ENCODE measurements at places on chromosomes 7 and 10.

- no peak for DNase-seq
Measured at GRCh38 chr7:31796375-31796774, 109.4 kb downstream of the PPP1R17 start.

- DNase-seq, result no peak
Measured at GRCh38 chr7:6536262-6537260, 14.7 kb downstream of the GRID2IP start.

DNA sequence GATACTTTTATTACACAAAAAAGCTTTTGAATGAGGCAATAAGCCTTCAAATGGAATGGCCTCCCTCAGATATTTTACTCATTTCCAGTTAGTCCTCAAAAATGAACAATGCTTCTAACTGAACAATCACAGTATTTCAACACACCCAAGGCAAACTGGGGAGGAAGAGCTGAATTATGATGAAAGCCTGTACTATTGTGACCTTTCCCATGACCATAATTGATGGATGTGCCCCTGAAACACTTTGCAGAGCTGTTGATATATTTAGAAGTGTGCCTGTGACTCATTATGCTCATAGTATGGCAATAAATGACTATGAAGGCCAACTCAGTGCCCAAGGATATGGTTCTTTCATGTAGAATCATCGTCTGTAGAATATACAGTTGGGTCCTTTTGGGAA is 248.1 kb downstream of the AHR start:
- DNase-seq, result no peak

- no peak for DNase-seq
Measured at GRCh38 chr7:10237306-10237705, 736.4 kb upstream of the PHF14 start.

DNA sequence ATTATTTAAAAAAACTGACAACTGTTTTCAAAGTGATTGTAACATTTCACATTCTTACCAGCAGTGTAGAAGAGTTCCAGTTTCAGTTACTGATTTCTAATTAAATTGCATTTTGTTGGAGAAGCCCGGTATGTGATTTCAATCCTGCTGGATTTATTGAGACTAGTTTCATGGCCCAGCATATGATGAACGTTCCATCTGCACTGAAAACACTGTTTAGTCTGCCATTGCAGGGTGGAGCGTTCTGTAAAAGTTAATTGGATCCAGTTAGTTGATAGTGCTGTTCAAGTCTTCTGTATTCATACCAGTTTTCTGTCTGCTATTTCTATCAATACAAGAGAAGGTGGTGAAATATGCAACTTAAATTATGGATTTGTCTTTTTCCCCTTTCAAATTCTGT is 37.3 kb upstream of the CCNY start:
- no peak for DNase-seq
